CD4-positive, alpha-beta T cell (primary cell): ENCODE measurements at places on chromosomes 2 and 18.

GRCh38 chr2:224404796-224405195 is 2.9 kb upstream of the FAM124B start:
- DNase-seq = no peak

DNA sequence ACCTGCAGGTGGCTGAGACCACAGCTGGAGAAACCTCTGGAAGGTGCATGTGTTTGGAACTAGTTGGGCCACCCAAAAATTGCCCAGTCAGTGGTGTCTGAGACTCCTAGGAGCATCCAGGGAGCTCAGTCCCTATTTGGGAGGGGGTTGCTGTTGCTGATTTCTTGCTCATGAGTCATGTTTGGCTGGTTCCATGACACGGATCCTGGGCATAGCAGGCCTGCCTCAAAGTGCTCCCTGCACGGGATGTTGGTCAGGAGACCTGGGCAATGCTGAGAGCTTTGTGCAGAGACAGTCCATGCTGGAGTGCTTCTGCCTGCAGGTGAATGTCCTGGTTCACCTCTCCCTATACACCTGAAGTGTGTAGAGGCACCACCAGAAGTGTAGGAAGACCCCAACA is 194.2 kb downstream of the GLI2 start:
- DNase-seq = no peak

DNA sequence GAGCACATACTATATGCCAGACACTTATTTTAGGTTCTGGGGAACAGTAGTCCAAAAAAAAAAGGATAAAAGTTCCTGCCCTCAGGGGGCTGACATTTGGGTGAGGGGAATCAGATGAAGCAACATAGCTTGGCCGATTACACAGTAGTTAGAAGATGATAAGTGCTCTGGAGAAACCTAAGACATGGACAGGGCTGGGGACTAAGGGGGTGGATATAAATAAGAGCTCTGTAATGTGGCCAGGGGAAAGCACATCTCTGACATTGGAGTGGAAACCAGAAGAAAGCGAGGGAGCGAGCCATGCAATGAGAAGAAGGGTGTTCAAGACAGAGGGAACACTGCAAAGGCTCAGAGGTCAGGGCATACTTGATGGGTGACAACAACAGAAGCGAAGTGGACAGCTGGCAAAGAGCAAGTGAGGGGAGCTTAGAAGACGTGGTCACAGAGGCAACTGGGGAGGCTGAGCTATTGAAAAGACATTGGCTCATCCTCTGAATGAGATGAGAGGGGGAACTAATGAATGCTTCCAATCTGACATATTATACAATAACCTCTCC is 11.4 kb downstream of the TMEM182 start:
- no peak for DNase-seq

DNA sequence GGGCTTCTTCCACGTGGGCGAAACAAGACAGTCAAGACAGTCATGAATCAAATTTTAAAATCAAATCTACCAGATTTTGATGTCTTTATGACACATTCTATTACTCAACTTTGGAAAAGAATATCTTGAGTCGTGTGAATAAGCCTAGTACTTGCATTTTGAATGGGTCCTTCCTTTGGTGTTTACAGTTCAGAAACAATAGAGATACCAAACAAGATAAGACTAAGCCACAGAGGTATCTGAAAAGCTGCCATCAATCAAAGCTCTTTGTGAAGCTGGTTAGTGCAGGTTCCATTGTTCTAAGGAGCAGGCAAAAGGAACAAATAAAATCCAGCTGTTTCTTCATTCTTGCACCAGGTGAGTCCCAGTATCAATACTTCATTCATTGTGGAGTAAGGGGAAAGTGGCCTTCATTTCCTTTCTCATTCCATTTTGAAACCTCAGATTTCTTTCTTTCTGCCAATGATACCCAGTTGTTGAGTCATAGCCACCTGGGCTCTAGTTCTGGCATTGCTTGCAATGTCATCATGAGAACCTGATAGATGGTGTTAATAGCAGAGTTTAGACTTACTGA is 151.7 kb upstream of the L3MBTL4 start:
- no peak for DNase-seq

DNA sequence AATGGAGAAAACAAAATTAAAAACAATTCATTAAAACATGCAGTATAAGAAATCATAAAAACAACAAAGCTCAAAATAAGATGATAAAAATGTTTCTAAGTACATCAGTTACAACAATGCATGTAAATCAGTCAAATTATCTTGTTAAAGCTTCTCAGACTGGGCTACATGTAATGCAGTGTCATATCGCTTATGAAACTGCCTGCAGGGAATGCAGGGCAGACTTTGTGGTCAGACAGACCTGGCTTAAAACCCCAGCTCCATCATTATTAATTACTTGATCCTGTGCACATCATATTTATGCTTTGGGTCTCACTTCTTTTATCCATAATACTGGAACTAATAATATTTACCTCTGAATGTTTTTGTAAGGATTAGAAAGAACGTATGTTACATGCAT is 74.6 kb downstream of the PID1 start:
- no peak for DNase-seq

GRCh38 chr18:32980896-32981295 is 208.1 kb upstream of the KLHL14 start:
- no peak for DNase-seq

DNA sequence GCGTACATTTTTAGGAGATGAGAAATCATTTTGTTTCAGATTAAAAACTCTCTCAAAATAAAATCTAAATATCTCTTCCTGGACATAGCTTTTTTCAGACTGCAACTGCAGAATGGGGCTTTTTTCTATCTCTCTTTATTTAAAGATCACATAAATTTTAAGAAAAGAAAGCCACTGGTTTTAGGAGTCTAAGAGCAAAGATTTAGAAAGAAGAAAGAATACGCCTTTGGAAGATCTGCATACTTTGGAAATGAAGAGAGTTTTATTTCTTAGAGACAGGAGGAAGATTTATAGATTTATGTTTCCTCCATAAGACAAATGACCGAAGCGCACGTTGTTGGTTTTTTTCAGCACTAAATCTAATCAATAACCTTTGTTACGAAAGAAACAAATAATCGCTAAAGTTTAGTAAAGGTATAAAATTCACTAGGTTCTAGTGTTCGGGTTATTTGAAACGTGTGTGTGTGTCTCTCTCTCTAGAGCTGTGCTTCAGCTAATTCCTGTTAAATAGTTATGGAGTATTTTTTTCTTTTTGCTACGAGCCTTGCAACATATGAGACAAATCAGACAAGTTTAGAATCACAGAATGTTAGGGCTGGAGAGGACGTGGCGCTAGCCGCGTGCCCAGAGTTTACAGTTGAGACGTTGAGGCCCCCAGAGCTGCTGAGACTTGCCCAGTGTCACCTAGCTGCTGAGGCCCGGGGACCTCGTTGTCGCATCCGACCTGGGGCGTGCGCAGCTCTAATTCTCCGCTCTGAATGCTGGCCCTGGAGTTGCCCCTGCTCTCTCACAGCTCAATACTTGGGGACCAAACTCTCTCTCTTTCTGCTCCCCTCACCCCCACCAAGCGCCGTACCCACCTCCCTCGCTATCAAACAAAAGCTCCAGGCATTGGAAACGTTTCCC is 69.9 kb downstream of the CTAGE1 start:
- DNase-seq = peak; percentile 41

- DNase-seq = no peak
Observed at GRCh38 chr2:1588978-1589621, 155.2 kb downstream of the PXDN start.

DNA sequence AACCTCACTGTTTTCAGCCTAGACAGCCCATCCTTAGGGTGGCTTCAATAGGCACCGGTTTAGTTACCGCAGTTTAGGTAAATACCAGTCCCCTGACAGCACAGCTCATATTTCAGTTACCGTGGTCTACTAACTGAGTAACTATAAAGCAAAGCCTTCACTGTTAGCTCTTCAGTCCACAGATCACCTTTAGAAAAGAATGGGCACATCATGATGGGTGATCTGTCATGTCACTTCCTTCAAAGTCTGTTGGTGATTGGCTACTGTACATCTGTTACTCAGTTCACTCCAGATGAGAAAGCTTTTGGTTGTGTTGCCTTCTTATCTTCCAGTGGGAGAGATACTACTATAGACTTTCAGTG is 21.0 kb downstream of the SLC20A1 start:
- no peak for DNase-seq

DNA sequence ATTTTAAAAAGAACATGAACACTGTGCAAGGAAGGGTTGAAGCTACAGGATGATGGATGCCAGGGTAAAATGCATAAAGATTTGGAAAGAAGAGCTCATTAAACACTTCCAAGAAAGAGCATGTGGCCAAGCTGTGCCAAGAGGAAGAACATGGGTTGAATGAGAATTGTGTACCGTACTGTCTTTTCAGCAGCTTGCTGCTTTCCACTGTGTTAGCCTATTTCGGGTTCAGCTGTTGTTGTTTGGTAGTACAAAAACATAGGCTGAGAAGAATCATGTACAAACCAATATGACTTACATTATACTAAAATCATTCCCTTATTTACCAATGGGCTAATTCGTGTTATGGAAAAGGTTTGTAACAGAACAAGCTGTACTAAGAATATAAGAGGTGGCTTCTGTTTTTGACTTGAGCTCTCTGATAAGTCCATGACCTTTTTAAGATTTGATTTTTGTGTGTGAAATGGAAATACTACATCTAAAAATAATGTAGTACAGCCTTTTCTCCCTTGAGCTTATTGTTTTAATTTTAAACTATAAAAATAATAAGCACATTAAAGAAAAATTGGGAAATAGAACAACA is 188.3 kb upstream of the STON1 start:
- no peak for DNase-seq
